ENCODE measurements at places on chromosomes 3 and 15.

GRCh38 chr3:137761563-137762503, 2.3 kb upstream of the SOX14 start:
- DNase-seq, result no peak

DNA sequence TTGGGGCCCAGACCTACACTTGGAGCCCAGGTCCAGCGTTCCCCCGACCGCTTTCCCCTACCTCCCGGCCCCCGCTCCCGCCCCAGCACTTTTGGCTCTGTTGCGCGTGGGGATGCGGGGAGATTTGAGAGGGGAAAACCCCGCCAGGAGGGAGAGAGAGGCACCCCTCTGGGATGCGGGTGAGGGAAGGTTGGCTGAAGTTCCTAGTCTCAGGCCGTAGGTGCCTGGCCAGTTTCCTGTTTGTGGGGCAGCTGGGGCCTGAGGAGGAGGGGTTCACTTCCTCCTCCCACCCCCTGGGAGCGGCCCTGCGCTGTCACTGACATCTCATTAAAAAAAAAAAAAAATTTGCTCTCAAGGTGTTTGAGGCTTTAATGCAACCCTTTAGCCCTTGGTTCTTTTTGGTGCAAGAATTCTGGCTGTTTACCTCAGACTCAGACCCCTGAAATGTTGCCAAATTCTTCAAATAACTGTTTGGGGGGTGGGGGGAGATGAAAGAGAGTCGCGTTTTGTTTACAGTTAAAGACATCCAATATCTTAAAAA, 2.6 kb downstream of the FAM43A start:
- DNase-seq, result peak; percentile 81

GRCh38 chr3:113914646-113915045, 33.2 kb upstream of the ZDHHC23 start:
- no peak for DNase-seq

DNA sequence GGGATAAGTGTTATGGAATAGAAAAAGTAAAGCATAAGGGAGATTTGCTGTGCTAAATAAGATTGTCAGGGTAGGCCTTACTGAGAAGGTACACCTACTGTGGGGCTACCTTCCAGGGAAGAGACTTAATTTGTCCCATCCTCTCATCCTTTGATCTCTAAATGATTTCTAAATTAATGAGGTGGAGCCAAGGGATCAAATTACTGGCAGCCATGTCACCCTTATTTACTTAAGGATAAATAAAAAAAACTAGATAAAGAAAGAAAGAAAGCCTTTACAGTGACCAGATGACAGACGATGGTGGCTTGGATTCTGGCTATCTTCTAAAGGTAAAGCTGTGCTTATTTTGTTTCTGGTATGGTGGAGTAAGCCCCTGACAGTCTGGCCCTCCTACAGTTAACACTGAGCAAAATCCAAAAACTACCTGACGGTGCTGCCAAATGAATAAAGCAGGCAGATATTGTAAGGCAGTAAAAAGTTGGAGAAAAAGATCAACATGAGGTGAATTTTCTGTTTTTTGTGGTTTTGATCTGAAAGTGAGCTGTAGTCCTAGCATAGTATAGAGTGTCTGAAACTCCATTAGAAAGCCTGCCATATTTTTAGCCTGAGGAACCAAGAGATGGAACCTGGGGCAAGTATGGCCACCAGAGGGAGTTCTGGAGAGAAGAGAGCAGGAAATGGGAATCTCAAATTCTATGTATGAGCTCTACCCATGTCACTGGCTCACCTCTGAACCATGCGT, 285.1 kb upstream of the MANF start:
- no peak for DNase-seq

DNA sequence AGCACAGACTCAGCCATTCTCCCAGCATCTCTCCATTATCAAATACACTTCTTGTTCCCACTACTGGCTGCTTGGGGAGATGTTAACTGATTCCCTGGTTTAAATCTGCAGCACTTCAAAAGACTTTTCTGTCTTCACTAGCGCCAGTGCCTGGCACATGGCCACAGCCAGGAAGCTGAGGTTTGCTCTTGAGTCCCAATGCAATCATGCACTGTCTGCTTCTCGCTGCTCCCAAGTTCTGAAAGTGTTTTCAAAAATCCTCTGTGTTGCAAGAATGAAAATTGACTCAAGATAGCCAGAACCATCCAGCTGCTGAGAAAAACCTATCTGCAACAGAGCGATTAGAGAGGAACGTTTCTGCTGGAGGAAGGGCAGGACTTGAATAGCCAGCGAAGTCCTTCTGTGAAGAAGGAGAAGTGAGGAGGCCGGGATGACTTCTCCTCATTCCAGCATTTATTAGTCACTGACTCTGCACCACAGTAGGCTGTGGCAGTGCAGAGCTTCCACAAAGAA, 358.4 kb upstream of the NR2F2 start:
- no peak for DNase-seq

DNA sequence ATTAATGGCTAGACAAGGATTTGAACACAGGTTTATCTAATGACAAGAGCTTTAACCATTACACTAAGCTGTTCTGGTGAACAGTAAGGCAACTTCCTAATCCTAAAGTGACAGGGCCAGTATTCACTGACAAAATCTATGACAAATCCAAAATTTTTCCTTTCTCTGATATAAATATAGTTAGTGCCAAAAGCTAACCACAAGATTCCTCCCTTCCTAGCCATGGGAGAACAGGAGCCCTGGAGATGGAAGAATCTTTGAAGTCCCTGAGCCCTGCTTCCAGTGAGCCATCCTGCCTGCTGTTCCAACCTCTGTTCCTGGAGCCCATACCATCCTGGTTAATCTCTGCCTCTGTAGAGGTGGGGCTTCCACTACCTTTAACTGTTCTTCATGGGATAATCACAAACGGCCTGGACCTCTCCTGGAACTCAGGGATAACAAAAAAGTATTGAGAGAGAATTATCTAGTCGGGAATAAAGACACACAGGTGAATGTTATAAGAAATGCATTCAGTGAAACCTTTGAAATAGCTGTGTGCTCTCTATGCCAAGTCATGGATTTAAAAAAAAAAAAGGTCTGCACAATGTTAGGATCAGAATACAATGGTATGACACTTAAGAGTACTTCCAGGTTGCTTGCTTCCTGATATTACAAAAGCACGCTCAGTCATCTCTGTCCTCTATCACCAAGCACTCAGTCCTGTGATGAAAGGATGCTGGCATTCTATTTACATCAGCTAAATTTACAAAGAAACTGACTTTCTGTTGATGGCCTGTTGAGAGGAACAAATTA, 235.8 kb downstream of the SUCLG2 start:
- DNase-seq, result no peak

GRCh38 chr15:74400313-74400860, 32.9 kb upstream of the CYP11A1 start:
- DNase-seq, result peak; percentile 14

- no peak for DNase-seq
These were observed 141.4 kb downstream of the FOXP1 start for GRCh38 chr3:71441925-71442651.

- no peak for DNase-seq
These were observed 765.5 kb downstream of the VGLL3 start for GRCh38 chr3:86225461-86225860.

DNA sequence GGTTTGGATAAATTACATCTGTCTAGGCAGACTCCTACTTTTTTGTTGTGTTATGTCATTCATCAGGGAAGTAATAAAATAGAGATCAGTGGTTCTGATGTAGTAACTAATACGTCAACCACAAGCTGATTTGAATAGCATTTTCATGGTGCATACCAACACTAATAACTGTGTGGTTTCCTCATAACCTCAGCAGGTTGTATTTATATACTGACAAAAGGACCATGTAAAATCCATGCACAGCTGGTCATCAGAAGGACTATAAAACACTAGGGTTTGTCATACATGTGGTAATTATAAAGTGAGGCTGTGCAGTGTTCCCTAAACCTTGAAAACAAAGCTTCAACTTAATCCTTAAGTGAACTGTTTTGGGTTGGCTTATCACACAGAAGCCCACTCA, 216.8 kb upstream of the RBMS3 start:
- DNase-seq, result no peak

- no peak for DNase-seq
These were observed 167.5 kb upstream of the TPM1 start for GRCh38 chr15:62874959-62875625.

- DNase-seq, result no peak
These were observed at the start of gene KCNAB1 for GRCh38 chr3:156120528-156121251. KCNAB1 (plus strand) TSS chr3:156120578.

DNA sequence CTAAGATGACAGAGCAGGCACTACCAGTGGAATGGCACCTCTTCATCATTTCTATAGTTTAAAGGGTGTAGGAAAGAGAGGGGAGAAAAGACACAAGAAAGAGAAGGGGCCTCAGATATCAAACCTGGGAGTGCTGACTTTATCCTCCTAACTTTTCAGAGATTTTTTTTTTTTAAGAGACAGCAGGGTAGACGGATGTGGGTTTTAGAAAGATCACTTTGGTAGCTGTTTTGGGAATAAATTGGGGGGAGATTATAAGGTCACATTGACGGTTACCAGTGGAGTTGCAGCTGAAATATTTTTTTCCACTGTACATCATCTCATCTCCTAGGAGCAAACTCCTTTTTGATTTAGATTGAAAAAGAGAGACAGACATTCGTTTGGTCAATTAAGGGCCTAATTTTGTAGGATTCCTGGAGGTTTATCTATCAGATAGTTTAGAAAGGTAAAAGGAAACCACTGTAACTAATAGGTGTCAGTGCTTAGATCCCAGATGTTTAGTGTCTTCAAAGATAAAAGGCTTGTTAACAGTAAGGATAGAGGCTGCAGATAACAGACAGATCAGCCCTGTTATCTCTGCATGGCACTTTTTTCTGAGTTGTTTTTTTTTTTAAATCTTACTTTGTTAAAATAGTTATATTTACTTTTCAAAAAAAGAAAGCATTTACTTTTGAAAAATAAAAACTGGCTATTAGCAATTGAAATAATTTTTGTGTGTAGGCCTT, 1057.0 kb downstream of the IGSF11 start:
- no peak for DNase-seq

DNA sequence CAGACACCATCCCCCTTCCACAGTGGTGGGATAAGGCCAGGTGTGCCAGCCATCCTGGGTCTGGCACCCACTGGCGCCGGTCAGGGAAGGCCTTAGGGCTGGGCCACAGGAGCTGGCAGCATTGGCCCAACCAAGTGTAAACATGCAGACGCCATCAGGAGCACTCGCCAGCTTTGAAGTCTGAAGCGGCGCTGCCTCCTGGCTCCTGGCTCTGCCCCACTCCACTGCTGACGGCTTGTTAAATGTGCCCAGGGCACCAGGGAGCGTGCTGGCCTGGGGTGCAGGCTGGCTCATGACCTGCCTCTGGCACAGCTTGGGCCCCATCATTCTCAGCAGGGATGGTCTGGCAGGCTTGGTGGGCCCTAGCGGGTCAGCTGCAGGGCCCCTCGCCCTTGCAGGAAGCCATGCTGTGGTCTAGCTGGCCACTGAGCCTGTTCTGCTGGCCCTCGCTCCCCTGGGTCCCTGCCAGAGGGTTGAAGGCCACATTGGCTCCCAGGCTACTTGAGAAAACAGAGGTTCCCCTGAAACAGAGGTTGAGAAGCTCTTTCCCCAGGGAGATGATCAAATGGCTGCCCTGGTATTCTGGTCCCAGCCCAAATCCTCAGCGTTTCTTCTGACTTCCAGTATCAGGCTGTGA, 116.6 kb downstream of the DNAJB8 start:
- DNase-seq, result no peak

- DNase-seq, result no peak
These were observed 32.1 kb downstream of the SLC22A14 start for GRCh38 chr3:38314112-38314763.

DNA sequence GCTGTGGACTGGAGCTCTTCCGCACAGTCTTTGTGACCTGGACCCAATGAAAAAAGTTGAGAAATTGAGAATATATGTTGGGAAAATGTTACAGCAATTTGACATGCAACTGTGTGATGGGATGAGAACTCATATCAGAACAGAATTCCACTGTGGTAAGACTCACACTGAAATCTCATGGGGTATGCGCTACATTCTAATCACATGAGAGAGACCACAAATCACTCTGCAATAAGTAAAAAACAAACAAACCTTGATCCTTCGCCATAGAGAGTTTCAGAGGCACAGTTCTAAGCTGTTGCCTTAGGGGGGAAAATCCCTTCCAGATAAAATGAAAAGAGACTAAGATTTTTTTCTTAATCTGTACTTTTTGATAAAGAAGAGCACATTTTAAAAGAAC, 37.3 kb downstream of the LMCD1 start:
- DNase-seq, result no peak
